ENCODE measurements at places on chromosomes 16 and 17.

DNA sequence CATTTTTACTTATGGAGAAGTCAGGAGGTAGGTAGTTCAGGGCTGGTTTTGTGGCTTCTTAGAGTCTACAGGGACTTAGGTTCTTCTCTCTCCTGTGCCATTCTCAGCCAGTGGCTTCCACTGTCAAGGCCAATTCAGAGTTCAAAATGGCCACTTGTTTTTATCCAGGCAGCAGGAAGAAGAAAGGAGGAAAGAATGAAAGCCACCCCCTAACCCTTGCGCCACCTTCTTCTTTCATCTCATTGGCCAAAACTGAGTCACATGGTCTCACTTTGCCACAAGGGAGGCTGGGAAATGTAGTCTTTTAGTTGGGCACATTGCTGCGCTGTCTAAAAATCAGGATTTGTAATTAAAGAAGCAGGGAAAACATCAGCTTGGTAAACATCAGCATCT is 60.8 kb upstream of the MED9 start:
- DNase-seq, result no peak

GRCh38 chr16:83196796-83197195 is 570.0 kb downstream of the CDH13 start:
- DNase-seq, result no peak

DNA sequence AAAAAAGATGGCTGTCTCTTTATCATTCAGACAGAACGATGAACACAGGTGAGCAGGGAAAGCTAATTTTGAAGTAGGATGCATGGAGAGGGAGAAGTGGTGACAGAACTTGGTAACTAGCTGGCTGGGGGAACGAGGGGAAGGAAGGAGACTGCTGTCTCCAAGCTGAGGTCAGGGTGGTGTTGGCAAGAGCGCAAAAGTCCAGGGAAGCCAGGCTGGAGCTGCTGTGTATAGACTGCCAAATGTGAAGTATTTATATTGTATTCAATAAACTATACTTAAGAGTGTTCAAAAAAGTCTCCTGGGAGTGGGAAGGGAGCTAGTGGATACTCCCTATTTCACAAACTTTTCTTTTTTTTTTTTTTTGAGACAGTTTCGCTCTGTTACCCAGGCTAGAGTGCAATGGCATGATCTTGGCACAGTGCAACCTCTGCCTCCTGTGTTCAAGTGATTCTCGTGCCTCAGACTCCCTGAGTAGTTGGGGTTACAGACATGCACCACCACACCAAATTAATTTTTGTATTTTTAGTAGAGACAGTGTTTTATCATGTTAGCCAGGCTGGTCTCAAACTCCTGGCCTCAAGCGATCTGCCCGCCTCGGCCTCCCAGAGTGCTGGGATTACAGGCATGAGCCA is 8.2 kb downstream of the TMEM106A start:
- DNase-seq, result no peak

- DNase-seq, result peak; percentile 54
Observed at GRCh38 chr17:4573669-4574068, 10.7 kb upstream of the SMTNL2 start.

GRCh38 chr16:85395913-85396878 is 216.9 kb upstream of the GSE1 start:
- DNase-seq, result no peak

- DNase-seq, result no peak
Observed at GRCh38 chr16:66428682-66429251, 1.7 kb downstream of the BEAN1 start.

GRCh38 chr17:49020609-49021008 is 23.4 kb downstream of the IGF2BP1 start:
- no peak for DNase-seq

DNA sequence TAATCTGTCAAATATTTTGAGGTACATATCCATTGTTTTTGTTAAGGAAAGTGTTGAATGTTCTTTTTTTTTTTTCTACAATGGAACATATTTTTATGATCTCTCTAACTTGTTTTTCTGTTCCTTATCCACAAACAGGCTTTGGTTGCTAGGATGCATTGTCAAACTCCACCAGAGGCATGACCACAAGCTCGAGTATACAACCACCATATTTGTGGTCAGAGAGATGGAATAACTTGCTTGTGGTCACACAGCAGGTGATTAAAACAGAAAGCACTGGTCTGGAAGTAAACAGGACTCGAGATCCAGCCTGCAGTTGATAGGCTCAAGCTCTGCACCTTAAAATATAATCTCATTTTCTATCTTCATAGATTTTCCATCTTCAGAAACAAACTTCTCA is 105.8 kb upstream of the ADAMTS18 start:
- DNase-seq, result no peak

GRCh38 chr17:2423271-2423670 is 22.4 kb upstream of the MNT start:
- DNase-seq, result no peak

- DNase-seq, result no peak
Observed at GRCh38 chr16:7526736-7527135, 194.1 kb downstream of the RBFOX1 start.

DNA sequence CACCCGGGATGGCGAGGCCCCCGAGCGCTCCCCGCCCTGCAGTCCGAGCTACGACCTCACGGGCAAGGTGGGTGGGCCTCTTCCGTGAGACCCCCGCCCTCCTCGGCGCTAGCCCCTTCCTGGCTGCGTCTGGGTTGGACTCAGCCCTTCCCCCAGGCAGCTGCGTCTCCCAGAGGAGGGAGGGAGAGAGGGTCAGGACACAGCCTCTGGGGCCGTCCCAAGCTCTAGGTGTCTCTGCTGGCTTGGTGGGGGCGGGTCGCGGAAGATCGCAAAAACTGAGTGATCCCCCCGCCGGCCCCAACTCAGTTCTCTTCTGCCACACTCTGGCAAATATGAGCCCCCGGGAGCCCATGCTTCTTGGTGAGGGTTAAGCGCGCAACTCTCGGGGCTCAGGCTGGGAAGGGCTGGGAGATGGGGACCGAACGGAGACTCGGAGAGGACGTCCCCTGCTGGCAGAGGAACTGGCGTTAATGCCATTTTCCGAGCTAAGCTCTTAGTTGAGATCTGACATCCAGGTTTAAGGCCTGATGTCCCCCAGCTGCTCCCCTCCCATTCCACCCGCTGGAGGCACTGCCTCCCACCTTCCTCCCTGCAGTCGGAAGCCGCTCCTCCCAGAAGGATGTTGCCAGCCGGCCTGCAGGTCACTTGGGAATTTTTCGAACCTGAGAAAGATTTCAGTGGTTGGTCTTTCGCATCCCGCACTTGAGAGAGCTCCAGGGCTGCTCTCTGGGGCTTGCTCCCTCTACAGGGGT is 419 bp downstream of the RAB37 start:
- no peak for DNase-seq

DNA sequence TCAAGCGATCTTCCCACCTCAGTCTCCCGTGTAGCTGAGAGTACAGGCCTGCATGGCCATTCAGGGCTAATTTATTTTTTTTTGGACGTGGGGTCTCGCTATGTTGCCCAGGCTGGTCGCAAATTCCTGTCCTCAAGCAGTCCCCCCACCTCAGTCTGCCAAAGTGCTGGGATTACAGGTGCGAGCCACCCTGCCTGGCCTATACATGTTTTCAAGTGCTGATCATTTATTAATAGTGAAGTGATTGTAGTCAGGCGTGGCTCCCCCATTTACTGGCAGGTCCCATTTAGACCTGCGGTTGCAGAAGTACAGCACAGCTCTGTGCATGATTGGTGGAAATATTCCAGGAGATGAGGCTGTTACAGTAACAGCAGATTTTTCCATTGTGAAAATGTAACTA is 8.4 kb downstream of the FOXK2 start:
- DNase-seq, result no peak

DNA sequence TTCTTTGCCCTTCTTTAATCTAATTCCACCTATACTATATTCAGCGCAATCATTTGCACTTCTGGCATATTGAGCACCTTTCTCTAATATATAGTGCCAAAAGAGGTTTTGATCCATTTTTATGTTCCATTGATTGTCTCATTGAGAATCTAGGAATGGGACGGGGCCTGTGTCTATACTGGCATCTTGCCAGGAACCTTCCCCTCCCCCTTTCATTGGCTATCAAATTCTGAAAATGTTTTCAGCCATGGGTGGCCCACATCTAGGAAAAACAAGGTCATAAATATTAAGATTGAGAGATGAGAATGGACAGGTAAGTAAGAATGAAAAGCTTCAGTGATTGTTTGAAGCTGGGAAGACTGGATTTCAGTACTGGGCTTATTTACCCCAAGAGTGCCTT is 159.9 kb downstream of the FTO start:
- no peak for DNase-seq

- no peak for DNase-seq
Observed at GRCh38 chr17:42704837-42705494, 22.6 kb downstream of the CNTNAP1 start.

GRCh38 chr17:8320990-8321389 is 10.9 kb downstream of the ARHGEF15 start:
- no peak for DNase-seq

- DNase-seq, result peak; percentile 12
Observed at GRCh38 chr16:2473999-2474876, 689 bp upstream of the TBC1D24 start.

- no peak for DNase-seq
Observed at GRCh38 chr17:44024271-44024663, 9.5 kb upstream of the TMEM101 start.

DNA sequence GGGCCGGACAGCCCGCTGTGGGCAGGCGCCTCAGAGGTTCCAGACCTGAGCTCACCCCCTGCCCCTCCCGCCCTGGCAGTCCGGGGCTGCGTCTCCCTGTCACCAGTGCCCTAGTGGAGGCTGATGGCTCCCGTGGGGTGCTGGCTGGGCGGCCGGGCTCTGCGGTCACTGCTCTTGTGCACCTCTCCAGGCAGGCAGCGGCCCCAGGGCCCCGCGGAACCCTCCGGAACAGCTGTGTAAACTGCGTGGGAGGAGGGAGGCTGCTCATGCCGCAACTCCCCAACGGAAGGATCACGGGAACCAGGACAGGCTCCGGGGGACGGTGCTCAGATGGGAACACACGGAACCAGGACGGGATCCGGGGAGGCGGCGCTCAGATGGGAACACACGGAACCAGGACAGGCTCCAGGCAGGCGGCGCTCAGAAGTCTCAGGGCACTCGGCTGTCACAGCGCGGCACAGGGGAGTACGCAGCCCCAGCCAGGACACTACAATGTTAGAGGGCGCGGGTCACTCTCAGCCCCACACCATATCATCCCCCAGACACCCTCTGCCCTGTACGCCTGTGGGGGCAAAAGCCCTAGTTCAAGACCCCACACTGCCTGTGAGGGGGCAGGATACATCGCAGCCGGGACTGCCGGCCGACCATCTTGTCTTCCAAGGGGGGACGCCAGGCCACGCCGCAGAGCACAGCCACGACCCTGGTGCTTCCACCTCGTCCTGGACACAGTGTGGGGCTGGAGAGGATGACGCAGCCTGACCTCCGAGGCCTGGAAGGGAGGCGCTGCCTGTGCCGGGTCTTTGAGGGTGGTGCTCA is 74.0 kb upstream of the GNG13 start:
- no peak for DNase-seq

- no peak for DNase-seq
Observed at GRCh38 chr17:58666858-58667267, 25.0 kb downstream of the TEX14 start.
